ENCODE measurements at places on chromosomes 5 and 9.

- ATAC-seq: no peak
Measured at GRCh38 chr9:79408617-79409016, 163.1 kb upstream of the TLE4 start.

DNA sequence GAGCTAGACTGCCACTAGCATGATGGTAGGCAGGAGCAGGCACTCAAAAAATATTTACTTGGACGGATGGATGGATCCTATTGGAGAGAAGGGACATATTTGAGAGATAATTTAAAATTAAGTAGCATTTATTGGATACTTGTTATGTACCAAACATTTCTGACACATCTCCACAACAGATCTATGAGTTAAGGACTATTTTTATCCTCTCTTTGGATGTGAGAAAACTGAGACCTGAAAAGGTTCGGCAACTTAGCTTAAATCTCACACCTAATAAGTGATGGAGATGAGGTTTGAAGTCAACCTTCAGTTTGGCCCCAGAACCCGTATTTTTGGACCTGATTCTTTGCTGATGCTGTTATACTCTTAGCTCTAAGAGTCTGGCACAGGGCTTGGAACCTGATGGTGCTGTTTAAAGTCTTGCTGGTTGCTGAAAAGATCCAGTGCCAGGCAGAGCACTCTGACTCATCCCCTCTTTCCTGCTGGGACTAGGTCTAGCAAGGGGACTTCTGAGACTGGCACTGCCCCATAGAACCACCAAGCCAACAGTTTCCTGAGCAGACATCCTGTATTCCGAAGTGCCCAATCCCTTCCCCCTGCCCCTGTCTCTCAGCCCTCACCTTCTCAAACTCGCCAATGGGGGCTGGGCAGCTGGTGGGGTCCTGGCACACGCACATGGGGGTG lies 15.6 kb downstream of the SPARC start:
- ATAC-seq: no peak

DNA sequence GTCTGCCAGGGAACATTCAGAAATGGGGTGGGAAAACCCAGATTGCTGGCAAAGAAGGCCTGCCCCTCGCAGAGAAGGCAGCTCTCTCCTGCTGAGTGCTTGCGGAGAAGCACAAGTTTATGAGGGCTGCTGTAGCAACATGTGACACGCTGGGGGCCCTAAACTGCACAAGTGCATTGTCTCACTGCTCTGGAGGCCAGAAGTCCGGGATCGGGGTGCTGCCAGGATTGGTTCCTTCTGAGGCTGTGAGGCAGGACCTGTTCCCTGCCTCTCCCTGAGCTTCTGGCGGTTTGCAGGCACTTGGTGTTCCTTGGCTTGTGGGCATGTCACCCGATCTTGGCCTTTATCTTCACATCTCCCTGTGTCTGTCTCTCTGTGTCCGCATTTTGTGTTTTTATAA lies 75.6 kb upstream of the NEURL1B start:
- ATAC-seq: no peak

GRCh38 chr9:2489838-2490314 lies 131.7 kb upstream of the VLDLR start:
- no peak for ATAC-seq

GRCh38 chr9:20880271-20880670 lies 151.2 kb downstream of the HACD4 start:
- ATAC-seq: no peak

GRCh38 chr9:131043646-131044045 lies 34.7 kb downstream of the LAMC3 start:
- no peak for ATAC-seq

DNA sequence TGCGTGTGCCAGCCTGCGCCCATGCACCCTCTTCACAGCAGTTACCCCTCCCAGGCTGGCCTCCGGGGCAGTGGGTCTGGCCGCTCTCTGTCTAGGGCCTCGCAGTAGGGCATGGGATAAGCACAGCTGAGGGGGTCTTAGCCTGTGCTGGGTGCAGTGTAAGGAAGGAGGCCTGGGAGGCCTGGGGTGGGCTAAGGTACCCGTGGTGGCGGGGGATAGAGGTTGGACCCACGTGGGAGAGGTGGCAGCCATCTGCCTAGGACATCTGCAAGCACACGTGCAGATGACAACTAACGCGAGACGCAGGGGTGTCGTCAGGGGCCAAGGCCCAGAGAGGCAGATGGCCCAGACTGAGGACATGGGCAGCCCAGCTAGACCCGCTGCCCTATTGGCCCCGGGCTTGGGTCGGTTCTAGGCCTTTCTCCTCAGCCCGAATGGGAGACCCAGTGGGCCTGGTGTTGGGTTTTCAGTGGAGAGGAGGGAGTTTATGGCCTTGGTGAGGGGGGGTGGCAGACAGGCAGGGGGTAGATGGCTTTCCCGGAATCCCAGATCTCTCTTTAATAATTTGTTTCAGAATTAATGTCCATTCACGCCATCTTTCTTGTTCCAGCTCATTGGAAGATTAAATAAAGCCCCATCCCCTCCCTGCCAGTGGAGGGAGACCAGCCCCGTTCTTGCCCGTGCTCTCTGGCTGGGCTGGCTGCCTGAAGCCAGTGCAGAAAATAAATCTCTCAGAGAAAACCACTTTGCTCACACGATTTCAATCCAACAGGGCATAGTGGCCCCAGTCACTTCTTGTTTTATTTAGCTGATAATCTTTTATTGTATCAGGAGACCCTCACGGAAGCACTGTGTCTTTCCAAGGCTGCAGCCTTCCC lies 154.2 kb downstream of the GAPVD1 start:
- ATAC-seq: no peak

- no peak for ATAC-seq
Measured at GRCh38 chr5:42770003-42770402, 13.4 kb downstream of the CCDC152 start.

GRCh38 chr9:9912459-9912858 lies 700.3 kb downstream of the PTPRD start:
- ATAC-seq: no peak

GRCh38 chr5:168528521-168529373 lies at the start of gene FBLL1:
Gene FBLL1, plus strand, starts transcription at chr5:168529305. Its CDS starts 200 bp downstream, at chr5:168529505.
- no peak for ATAC-seq

DNA sequence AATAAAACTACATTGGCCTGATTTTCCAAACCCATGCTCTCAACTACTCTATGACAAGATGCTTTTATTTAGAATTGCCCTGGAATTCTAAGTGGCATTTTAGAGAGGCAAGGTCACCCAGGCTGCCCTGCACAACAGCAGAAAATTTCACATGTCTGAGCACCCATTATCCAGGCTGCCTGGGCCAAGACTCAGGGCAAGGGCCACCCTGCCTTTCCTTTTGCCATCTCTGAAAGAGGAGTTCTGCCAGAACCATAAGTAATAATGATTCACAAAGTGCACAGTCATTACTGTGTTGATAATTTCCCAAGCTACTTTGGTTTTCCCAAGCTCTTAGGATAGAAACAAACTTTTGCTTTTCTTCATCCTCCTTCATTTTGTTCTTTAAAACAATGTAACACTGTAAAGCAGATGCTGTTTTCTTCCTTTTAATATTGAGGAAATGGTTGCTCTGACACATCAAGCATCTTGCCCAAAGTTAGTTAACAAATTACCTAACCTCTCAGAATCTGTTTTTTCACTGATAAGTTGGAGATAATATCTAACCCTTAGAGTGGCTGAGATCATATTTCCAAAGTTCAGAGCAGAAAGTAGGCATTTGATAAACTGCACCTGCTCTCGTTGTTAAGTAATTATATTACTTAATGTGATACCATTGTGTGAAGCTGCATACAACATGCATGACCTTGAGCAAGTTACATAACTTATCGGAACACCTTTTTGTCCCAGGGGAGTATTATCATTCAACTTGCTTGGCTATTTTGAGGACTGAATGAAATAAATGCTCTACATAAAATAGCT lies 325.6 kb downstream of the PRELID2 start:
- ATAC-seq: no peak

DNA sequence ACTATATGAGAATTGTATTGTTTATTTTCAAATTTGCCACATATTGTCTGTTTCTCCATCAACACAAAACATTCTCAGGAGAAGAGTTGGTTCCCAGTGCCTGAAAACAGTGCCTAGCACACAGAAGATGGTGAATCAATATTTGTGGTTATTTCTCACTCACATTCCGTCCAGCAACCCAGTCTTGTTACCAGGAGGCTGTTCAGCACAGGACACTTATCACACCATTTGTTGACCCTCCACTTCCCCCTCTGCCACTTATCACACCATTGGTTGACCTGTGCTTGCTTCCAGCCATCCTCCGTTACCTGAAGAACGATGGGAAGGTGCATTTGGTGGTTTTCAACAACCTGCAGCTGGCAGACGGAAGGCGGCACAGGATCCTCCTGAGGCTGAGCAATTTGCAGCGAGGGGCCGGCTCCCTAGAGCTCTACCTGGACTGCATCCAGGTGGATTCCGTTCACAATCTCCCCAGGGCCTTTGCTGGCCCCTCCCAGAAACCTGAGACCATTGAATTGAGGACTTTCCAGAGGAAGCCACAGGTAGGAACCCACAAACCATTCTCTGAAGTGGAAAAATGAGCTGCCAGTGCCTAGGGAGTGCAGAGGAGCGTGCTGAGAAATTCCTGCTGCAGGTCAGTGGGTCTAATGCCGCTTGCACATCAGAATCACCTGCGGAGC lies 20.5 kb downstream of the THBS4 start:
- no peak for ATAC-seq

- ATAC-seq: no peak
Measured at GRCh38 chr9:107706701-107707427, 217.3 kb upstream of the KLF4 start.

- ATAC-seq: no peak
Measured at GRCh38 chr5:115979201-115980041, 17.1 kb downstream of the LVRN start.

DNA sequence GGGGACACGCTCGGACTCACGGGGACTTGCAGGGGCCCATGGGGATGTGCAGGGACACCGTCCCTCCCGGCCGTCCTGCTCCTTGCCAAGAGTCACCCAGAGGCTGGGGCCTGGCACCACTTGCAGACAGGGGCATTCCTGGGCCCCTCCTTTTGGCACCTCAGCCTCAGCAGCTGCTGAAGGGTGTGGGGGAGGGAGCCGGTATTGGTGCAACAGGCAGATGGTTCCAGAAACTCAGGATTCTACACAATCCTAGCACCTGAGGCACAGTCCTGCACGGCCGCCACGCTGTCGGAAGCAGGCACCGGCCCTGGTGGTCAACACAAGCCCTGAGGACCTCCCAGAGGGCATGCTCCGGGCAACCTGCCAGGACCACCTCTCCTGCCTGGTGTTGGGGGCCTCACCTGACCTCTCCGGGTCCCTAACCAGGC lies 19.3 kb upstream of the SLC12A7 start:
- no peak for ATAC-seq

DNA sequence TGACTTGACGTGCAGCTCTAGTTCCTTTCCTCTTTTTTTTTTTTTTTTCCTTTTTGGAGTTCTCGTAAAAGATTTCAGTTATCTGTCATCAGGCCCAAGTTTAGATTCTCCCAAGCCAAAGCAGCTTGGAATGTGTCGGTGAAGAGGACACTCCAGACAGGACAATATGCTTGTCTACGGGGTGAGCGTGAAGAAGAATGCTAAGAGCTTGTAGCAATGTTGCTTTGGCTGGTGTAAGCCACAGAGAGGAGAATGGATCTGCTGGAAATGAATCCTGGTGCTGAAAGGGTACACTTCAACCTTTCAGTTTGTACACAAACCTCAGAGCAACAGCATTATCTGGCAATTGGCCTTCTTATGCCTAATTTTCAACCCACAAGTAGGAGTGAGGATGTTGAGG lies 92.4 kb downstream of the ISL1 start:
- no peak for ATAC-seq

GRCh38 chr5:122400938-122401337 lies 88.9 kb downstream of the SNCAIP start:
- ATAC-seq: no peak

- ATAC-seq: no peak
Measured at GRCh38 chr5:172909931-172910502, 49.2 kb upstream of the RPL26L1 start.

- ATAC-seq: peak; percentile 53
Measured at GRCh38 chr9:97906236-97906831, 16.0 kb downstream of the TRMO start.

DNA sequence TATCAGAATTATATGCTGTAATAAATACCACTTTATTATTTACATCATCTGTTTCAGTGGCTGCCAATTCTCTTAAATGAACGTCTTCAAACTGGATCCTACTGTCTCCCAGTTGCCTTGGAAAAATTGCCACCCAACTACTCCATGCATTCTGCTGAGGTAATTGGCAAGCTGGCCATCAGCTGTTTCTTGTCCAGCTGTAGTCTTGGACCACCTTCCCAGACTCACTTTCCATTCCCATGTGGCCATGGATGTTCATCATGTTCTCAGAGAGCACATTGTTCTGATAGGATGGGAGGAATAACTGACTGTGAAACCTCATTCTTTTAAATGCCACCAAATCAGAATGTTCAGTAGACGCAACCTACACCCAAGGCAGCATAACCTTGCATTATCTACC lies 157.5 kb downstream of the DOCK8 start:
- ATAC-seq: no peak

DNA sequence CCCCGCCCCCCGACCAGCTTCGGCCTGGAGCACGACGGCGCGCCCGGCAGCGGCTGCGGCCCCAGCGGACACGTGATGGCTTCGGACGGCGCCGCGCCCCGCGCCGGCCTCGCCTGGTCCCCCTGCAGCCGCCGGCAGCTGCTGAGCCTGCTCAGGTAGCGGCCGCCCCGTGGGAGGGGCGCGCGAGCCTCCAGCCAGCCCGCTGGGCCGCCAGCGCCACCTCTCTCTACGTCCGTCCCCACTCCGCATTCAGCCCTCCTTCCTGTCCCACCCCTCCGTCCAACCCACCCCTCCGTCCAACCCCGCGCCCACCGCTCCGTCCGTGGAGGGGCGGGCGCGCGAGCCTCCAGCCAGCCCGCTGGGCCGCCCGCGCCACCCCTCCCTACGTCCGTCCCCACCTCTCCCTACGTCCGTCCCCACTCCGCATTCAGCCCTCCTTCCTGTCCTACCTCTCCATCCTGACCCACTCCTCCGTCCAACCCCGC lies 6.5 kb downstream of the ADAMTS13 start:
- ATAC-seq: peak; percentile 51

DNA sequence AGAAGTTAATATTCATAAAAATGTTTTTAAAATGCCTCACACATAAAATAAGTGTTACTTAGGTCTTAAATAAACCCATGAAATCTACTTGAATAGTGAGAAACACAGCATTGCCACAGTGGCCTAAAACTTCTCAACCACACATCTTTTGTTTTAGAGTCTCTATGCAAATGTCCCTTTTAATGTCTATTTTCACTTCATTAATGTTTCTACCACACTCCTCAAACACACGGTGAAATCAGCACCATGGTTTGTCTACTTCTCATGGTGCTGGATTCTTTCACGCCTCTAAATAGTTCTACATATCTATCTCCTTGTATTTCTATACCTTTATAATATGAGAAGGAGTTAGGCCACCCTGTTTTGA lies 111.2 kb downstream of the EDIL3 start:
- no peak for ATAC-seq

GRCh38 chr5:147382776-147383175 lies 127.1 kb downstream of the DPYSL3 start:
- ATAC-seq: no peak
